Thoracic aorta (tissue), 2 donors: ENCODE measurements at places on chromosomes 3 and 15. TPM values are rescaled to one million over a fixed set of nuclear protein-coding genes. Genes with fewer than 3 reads are reported as not detected.

- DNase-seq = no peak
Measured at GRCh38 chr3:142724682-142725356, 985 bp downstream of the TRPC1 start.

GRCh38 chr15:94105760-94106159, 125.6 kb upstream of the MCTP2 start:
- DNase-seq = no peak

DNA sequence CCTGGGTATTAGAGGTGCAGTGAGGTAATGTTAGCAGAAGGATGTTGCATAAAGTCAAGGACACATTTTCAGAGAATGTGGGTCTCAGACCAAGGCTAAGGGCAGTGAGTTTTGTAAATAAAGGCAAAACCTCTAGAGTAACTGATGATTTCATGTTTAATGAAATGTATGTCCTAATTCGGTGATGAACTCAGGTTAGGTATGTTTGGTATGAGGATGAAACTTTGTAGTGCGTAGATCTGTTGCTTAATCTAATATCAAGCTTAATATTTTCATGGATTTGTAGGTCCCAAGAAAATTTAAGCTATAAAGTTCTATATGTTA, 3.6 kb downstream of the USP50 start:
- no peak for DNase-seq

- DNase-seq = no peak
Measured at GRCh38 chr15:62946940-62947339, 95.6 kb upstream of the TPM1 start.

GRCh38 chr15:85473455-85473854, 93.1 kb downstream of the AKAP13 start:
- no peak for DNase-seq

GRCh38 chr3:45988804-45989203, 6.8 kb downstream of the FYCO1 start:
- DNase-seq = no peak

DNA sequence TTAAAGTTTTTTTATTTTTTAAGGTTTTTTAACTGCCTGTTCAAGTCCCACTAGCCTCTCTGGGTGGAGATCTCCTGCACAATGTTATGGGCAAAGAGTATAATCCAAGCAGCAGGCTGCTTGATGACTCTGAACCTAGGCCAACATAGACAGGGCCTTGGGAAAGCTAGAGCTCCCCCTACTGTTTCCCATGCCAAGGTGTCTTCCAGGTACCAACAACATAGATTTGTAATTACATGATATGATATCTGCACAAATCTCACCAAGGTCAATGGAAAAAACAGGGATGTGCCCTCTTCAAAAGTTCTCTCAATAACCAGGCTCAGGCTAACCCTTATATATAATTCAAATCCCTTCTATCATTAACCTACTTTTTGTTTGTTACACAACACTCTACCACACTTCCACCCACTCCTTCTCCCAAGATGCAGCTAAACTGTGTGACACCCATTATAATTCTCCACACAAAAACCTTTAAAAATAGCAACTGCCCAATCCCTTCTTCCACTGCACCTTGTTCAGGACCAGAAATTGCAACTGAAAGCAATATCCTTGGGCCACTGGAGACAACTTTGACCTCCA, 43.8 kb downstream of the RBM15B start:
- no peak for DNase-seq

DNA sequence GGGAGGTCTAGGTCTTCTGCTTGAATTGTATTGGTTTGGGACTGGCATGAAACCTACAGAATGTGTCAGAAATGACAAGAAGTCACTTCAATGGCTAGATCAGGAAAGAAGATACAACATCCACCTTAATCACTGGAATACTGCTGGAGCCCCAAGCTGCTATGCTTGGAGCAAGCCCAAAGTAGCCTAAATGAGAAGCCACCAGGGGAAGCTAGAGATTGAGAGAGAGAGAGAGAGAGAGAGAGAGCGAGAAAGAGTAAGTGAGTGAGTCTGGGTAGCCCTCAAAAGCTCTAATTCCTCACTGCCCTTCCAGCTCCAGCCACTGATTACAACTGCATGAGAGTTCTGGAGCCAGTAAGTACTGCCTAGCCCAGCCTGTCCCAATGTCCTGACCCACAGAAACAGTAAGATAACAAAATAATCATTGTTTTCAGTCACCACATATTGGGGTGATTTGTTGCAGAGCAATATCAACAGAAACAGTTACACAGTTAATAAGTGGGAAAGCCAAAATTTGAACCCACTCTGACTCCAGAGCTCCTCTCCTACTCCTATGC, 529.2 kb upstream of the GOLIM4 start:
- DNase-seq = no peak

DNA sequence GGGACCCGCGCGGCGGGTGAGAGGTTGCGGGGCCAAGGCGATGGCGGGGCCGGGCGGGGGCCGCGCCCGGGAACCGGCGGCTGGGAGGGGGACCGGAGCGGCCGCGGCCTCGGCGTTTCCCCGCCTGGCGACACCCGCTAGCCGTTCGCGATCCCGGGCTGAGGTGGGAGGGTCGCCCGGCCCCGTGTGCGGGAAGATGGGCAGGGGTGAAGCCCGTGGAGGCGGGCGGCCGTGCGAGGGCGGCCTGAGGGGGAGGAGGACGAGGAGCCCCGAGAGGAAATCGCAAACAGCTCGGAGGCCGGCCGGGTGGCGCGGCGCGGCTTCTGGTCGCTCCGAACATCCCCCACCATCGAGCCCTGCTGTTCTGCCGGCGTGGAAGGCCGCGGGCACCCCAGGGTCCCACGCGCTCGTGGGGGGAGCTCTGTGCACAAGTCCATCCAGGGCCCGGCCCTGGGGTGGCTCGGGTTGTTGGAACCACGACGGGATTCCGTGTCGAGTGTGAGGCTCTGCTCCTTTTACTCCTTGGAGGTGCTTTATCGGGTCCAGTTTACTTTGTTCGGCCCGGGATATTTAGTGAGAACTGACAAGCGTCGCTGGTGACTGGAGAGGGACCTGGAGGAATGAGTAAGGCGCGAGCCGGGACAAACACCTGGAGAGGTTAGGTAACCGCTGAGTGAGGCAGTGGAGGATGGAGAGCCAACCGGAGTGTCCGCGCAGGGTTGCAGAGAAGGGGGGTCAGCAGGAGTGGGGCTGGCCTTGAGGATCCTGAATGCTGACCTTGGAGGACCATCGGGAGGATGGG, 728 bp downstream of the CRTC3 start:
- no peak for DNase-seq

DNA sequence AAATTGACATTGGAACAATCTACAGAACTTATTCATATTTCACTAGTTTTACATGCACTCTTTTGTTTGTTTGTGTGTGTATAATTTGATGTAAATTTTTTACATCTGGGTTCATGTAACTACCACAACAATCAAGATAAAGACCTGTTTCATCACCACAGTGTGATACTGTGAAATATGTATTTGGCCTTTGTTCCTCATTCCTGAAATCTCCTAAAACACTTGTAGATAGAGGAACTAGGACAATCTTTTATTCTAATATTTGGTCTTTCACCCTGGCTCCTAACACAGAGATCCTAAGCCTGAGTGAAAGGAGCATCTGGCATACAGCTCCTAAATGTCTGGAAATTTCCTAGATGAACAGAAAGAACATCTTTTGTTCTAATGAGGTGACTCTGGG, 155.0 kb upstream of the GPR149 start:
- no peak for DNase-seq

DNA sequence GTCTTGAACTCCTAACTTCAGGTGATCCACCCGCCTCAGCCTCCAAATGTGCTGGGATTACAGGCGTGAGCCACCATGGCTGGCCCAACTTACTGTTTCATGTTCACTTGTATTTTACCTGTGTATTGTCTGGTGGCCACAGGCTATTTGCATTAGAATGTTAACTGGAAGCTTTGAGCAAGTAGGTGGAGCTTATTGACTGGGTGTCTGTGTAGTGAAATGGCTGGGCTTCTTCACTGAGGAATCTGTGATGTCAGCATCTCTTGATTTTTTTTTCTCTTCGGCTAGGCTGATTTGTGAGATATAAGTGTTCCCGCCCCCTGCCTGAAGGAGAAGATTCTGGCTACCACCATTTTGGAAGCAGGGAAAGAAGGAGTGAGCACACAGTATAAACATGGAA, 237.8 kb upstream of the PEX5L start:
- DNase-seq = no peak

DNA sequence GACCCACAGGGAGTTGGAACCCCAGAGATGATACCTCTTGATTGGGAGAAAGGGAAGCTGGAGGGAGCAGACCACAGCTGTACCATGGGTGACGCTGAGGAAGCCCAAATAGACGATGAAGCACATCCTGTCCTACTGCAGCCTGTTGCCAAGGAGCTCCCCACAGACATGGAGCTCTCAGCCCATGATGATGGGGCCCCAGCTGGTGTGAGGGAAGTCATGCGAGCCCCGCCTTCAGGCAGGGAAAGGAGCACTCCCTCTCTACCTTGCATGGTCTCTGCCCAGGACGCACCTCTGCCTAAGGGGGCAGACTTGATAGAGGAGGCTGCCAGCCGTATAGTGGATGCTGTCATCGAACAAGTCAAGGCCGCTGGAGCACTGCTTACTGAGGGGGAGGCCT, 201.1 kb downstream of the AKAP13 start:
- DNase-seq = no peak

DNA sequence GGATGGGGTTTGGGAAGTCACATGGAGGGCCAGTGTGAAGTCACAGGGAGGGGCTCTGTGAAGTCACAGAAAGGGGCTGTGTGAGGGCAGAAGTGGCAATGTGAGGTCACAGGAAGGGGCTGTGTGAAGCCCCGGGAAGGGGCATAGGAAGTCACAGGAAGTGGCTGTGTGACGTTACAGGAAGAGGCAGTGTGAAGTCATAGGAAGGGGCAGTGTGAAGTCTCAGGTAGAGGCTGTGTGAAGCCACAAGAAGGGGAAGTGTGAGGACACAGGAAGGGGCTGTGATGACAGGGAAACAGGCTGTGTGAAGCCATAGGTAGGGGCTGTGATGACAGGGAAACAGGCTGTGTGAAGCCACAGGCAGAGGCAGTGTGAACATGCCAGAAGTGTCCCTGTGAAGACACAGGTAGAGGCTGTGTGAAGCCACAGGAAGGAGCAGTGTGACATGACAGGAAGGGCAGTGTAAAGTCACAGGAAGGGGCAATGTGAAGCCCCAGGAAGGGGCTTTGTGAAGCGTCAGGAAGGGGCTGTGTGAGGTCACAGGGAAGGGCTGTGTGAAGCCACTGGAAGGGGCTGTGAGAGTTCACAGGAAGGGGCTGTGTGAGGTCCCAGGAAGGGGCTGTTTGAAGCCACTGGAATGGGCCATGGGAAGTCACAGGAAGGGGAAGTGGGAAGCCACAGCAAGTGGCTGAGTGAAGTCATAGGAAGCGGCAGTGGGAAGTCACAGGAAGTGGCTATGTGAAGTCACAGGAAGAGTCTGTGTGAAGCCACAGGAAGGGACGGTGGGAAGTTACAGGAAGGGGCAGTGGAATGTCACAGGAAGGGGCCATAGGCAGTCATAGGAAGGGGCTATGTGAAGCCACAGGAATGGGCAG, 37.1 kb downstream of the GASK1A start:
- no peak for DNase-seq

DNA sequence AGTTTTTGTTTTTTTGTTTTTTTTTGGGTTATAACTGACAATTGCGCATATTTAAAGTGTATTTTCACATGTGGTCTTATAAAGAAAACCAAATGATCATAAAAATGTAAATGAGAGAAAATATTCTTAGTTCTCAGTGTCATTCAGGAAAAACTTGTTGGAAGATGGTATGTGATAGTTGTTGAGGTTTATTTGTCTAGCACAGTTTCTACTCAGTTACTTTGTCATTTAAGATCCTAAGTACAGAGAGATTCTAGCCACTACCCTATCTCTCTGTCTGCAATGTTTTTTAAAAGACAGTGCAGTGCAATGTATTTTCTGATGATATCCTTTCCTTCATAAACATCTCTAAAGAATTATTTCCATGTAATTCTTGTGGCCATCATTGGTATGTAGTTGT, 46.1 kb downstream of the AKAP13 start:
- DNase-seq = no peak

GRCh38 chr3:40576396-40576795, 51.6 kb downstream of the ZNF621 start:
- no peak for DNase-seq

DNA sequence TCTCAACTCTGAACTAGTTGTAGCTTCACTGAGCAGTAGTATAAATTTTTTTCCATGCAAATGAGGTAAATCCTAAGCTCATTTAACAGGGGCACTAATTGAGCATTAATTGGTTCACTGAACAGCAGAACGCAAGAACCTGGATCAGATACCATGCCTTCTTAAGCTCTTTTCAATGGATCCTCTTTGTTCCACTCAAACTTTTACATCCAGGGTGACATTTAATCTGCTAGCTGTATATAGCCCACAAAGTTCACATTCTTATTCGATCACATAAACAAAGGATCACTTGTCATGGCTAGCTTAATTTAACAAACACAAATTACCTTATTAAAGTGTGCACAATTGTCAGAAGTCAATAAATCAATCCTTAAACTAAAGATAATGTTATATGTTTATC, 281.6 kb downstream of the CNTN6 start:
- DNase-seq = no peak

- no peak for DNase-seq
Measured at GRCh38 chr3:116476691-116477090, 31.4 kb upstream of the LSAMP start.

DNA sequence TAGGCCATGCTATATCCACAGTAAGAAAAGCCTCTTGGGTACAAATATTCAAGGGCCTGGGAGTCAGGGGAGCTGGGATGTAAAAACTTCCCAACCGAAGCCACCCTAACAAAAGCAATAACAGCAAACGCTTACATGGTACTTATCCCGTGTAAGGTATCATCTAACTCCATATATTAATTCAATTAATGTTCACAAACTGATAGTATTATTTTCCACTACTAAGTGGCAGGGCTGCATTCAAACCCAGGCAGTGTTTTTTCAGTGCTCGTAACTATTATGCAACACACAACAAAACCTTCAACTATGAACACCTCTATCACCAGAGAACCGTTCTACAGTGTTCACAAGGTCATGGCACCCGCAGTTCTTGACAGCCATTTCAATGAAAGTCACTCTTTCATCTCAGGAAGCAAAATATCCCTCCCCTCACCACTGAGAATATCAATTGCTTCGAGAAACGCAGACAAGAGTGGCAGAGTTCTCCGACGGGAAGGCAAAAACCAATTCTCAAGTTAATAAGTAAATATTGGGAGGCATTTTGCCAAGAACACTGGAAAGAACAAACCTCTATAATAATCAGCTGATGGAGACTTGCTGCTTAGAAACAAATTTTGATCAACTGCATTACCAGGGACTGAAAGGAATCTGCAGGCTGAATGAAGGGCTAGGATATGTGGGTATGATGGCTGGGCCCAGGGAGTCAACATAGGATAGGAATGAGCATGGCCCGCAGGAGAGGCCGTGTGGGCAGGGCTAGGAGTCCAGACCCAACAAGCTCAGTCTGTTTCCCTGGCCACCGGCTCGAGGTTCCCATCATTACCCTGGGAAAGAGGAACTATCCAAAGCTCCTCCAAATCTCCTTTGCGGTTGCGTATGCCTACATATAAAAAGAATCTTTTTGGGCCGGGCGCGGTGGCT, 72.3 kb downstream of the XXYLT1 start:
- DNase-seq = no peak

GRCh38 chr15:100614336-100614735, 11.9 kb downstream of the ASB7 start:
- DNase-seq = no peak

The FBLN2 gene
- total RNA-seq = 328 TPM

The ARHGEF26 gene
- total RNA-seq = 96.4 TPM

The CNOT10 gene
- total RNA-seq = 12.5 TPM

The TKT gene
- 240 TPM for total RNA-seq

The FGF12 gene
- total RNA-seq = 1.5 TPM

The SCAANT1 gene
- total RNA-seq = not detected

The COLQ gene
- 3.2 TPM for total RNA-seq

The EIF2B5 gene
- 38.7 TPM for total RNA-seq

The CLDN16 gene
- total RNA-seq = not detected

The C3orf49 gene
- not detected for total RNA-seq

The C2CD4A gene
- 1.8 TPM for total RNA-seq
